ENCODE measurements at places on chromosomes 3 and 15. TPM values are rescaled to one million over a fixed set of nuclear protein-coding genes. Genes with fewer than 3 reads are reported as not detected.

DNA sequence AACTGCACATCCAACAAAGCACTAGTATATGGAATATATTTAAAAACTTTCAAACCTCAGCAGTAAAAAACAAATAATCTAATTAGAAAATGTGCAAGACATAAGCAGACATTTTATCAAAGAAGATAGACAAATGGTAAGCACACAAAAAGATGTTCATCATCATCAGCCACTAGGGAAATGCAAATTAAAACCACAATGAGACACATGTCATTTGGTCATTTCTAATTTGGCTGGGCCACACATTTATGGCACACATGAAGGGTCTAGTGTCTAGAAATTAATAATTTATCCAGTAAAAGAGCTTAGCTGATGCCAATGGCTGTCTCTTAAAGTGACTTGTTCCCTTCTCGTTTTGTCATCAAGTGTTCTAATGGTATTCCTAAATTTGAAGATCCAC lies 45.8 kb downstream of the ARHGAP31 start:
- no peak for DNase-seq

DNA sequence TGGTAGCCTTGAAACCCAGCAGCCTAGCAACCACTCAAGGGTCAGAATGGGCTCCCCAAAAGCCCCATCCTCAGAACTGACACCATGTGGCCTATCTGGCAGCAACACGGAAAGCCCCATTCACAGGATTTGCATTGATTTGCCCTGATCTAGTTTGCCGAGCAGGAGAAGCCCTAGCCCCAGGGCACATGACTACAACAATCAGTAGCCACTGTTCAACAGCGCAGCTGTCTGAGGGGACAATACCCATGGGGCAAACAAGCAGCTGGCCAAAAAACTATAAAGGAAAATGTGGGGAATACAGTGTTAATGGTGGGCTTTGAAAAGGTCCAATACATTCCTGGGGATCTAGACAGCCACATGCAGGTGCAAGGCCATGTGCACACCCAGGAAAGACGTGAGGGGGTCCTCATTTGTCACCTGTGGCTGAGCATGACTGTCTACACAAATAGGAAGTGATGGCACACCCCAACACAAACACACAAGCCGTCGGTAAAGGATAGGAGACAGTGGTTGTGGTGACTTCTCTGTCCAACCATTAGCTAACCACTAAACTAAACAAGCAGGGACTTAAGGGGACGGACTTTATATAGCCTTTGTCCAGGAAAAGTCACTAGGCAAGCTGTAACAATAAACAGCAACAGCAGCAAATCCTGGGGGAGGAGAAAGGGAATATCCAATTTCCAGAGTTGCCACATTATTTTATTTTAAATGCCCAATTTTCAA lies 113.7 kb downstream of the LRIG1 start:
- DNase-seq, result no peak

DNA sequence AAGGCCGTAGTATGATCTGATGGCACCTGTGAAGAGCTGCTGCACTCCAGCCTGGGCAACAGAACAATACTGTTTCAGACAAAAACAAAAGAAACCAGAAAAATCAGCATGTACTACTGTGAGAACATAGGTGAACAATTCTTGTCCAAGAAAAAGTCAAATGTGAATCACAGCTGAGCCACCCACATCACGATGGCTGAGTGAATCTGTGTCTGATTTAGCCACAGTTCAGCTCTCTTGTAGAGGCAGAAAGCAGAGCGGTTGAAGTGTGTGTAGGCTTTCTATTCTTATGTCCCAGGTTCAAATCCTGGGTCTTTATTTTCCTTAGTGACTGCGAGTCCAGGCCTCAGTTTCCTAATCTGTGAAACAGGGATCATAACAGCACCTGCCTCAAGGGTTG lies 4.4 kb upstream of the FURIN start:
- no peak for DNase-seq

DNA sequence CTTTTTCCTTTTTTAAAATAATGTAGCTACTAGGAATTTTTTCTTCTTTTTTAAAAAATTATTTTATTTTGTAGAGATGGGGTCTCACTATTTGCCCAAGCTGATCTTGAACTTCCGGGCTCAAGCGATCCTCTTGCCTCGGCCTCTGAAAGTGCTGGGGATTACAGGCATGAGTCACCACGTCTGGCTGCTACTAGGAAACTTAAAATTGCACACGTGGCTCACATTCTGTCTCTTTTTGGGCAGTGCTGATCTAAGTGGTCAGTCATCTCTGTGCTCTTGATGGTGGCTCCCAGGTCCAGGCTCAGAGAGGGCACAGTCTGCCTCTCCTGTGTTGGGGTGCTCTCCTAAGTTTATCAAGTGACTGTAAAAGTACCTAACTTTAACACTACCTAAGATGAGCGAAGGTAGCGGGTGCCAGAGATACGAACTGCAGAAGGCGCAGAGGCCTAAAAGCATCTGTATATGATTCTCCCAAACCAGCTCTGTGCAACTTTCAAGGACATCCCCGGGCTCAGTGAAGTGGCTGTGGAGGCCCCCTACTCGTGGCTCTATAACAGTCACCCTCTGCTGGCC lies 52.9 kb upstream of the SEC13 start:
- DNase-seq, result peak; percentile 55

GRCh38 chr3:183255348-183255730 lies 2.3 kb downstream of the B3GNT5 start:
- DNase-seq, result no peak

The CFAP91 gene
- not detected for total RNA-seq

The GPR15 gene
- not detected for total RNA-seq

The CLASP2 gene
- 37.3 TPM for total RNA-seq
